Testis (tissue), 5 donors: ENCODE measurements at places on chromosomes 1 and 21. TPM values are rescaled to one million over a fixed set of nuclear protein-coding genes. Genes with fewer than 3 reads are reported as not detected.

The UMODL1 gene
- total RNA-seq: 7.8 TPM

The ORC1 gene
- 5.7 TPM for total RNA-seq

- DNase-seq: peak; percentile 12
- H3K4me1 ChIP-seq: no peaks in the 10 kb centered on the region
- H3K4me3 ChIP-seq: no peak overlapping the region
- no peaks in the 10 kb centered on the region for H3K27me3 ChIP-seq
- no peak overlapping the region for H3K27ac ChIP-seq
These were observed 21.0 kb downstream of the SLC27A3 start for GRCh38 chr1:153795934-153796785.

DNA sequence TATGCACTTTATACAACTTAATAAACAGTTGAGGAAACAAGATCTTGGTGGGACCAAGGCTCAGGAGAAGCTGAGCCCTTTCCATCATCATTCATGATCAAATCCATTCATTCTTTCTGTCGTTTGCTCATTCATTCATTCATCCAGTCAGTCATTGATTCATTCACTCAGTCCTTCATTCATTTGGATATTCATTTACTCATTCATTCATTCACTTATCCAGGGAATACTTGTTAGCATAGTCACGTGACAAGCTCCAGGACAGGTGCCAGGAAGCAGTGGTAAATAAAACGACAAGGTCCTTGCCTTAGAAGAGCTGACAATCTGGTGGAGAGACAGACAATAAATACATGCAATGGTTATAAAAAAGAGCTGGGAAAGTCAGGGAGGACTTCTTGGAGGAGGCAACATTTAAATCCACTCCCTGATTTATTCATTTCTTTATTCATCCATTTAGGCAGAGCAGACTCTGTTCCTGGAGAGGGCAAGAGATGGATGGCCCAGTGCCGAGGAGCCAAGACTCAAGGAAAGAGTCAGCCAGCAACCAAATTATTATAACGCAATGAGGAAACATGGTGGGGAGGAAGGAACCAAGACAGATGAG, 74.1 kb upstream of the CASZ1 start:
- H3K4me3 ChIP-seq: no peak overlapping the region
- H3K27me3 ChIP-seq: no peaks in the 10 kb centered on the region
- H3K36me3 ChIP-seq: no peaks in the 10 kb centered on the region
- no peak overlapping the region for H3K27ac ChIP-seq

DNA sequence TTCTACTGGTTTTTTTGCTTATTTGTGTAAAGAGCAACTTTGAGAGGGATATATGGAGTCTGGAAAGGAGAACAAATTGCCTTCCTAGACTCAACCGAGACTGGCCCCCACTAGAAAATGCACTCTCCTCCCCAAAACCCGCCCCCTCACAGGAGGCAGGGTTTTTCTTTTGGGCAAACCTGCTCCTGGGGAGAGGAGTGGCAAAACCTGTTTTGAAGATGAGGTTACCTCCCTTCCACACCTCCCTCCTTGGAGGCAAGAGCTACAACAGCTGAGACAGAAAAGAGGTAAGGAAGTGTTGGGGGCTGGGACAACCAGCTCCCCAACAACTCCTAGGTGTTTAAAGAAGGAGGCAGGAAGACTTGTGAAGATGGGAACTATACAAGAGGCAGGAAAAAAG, at the start of gene BNIPL:
TSS of gene BNIPL (plus strand) at position 231 of the 400 bp plus-strand sequence. CDS start at position 371, 140 bp downstream.
- DNase-seq: no peak
- H3K27me3 ChIP-seq: no peaks in the 10 kb centered on the region
- no peak within 1 kb of the TSS for H3K4me3 ChIP-seq
